Fibroblast of the aortic adventitia (primary cell): ENCODE measurements at places on chromosomes 12 and 14.
A peak's percentile ranks its signal among the peaks of the same experiment; 100 is the strongest.

DNA sequence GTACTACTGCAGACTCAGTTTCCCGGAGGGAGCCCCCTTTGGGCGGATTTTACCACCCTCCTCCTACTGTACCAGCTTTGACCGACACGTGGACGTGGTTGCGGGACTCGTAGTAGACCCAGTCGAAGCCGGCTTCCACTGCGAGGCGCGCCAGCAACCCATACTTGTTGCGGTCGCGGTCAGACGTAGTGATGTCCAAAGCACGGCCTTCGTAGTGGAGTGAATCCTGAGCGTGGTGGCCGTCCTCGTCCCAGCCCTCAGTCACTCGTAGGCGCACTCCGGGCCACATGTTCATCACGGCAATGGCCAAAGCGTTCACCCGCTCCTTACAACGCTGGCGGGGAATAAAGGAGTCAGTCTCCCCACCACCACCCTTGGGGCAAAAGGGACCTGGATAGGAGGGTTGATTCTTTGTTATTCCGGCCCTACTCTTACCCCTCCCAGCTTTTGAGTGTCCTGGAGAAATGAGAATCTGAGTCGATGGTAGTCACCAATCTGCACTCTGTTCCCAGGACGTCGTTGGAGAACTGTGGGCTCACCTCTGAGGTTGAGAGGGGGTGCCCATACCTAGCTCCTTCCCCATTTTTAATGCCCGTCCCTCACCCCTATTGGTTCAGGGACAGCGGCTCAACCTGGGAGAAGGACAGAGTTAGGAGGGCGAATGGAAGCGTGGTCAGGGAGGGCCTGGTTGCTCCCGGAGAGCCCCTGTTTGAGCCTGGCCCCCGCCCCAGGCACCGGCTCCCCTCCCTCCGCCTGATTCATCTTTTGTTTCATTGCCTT lies 3.4 kb downstream of the DHH start:
- no peak for DNase-seq

DNA sequence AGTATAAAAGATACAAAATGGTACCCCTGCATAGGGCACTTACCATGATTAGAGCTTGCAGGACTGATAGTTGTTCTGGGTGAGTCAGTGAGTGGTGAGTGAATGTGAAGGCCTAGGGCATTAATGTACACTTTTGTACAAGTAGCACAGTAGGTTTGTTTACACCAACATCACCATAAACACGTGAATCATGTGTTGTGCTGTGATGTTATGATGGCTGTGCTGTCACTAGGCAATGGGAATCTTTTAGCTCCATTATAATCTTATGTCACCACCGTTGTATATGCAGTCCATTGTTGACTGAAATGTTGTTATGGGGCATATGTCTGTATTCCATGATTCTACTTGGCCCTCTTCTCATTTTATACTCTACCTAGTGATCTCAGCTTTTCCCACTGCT lies 11.8 kb downstream of the NUBPL start:
- no peak for DNase-seq

DNA sequence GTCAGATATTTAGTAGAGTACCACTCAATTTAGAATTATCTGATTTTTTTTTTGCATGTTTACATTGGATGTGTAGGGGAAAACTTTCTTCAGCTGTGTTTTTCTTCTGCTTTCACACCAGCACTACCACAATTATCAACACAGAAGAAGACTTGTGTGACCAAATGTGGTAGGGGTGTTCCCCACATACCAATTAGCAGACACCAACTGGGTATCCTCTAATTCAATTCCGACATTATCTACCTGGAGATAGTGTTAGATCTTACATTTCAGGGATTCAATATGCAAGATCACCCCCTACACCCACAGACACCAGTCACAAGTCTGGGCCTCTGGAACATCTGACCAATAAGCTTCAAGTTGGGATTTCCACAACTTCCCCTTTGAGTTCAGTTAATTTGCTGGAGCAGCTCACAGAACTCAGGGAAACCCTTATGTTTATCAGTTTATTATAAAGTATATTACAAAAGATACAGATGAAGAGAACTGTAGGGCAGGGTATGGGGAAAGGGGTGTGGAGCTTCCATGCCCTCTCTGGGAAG lies 4.1 kb upstream of the KLRG1 start:
- no peak for DNase-seq

GRCh38 chr12:55671746-55672145 lies 35.1 kb downstream of the OR10P1 start:
- no peak for DNase-seq

DNA sequence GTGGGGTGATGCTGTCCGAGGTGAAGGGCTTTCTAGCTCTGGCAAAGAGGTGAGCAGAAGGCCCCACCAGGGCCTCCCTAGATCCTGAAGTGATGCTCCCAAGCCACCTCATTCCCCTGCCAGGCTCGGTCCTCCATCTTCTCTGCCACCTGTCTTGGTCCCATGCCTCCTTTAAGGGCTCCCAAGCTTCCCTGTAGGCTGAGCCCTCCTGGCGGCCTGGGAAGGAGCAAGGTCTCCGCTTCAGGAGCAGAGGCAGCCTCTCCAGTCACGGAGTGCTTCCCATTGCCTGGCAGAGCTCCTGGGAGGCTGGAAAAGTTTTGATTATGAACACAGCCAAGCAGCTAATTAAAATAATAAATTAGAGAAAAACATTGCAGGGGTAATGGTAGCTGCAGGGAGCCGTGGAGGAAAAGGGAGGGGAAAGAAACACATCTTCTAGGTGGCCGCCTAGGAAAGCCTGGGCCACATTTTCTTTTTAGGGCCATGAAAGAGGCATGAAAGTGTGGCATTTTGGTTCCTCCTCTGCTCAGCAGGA lies 160.0 kb upstream of the PRMT8 start:
- no peak for DNase-seq

DNA sequence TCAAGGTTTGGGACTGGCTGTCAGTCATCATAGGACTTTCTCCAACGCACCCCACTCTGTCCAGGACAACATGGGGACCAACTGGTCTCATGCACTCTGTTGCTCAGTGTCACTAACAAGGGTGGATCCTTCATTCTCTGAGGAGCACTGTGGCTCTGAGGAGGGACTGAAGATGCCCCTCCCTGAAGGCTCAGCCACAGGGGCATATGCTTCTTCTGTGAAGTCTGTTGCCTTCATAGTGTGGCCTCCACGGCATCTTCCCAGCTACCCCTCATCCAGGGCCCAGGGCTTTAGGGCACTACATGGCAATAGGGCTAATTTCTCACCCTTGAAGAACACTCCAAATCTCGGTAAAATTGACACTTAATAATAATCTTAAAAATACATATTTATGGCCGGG lies 14.3 kb upstream of the IFI27L2 start:
- no peak for DNase-seq

- no peak for DNase-seq
Measured at GRCh38 chr12:93657071-93657470, 20.1 kb upstream of the CRADD start.

- no peak for DNase-seq
Measured at GRCh38 chr12:7666595-7666994, 887 bp upstream of the APOBEC1 start.

DNA sequence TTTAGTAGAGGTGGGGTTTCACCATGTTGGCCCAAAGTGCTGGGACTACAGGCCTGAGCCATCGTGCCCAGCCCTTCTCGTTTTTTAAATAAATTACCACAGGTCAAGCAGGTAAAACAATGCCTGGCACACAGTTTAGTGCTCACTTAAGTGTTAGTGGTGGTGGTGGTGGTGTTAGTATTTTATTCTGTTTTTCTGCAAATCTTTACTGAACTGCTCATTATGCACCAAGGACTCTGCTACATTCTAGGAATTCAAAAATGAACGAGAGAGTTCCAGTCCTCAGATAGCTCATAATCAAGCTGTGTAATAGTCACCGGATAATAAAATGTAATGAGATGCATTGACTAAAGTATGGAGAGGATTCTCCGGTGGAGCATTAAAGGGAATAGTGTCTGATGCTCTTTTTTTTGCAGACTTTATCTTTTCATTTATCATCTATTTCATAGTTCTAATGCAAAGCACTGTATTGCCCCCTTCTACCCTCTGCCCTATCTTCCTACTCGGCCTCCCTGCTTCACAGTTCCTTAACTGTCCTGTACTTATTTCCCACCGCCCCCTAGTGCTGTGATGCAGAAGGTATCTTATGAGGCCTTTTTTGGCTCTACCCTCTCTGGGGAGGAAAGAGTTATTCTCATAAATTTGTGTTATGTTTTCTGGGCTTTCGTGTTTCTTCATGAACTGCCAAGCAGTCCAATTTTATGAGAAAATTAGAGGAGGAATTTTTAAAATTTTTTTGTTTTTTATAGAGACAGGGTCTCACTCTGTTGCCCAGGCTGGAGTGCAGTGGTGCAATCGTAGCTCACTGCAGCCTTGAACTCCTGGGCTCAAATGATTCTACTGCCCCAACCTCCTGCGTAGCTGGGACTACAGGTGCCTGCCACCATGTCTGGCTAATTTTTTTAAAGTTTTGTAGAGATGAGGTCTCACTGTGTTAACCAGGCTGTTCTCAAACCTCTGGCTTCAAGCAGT lies 1.0 kb downstream of the ITFG2 start:
- peak; percentile 76 for DNase-seq

GRCh38 chr12:103318566-103318965 lies 177.2 kb downstream of the C12orf42 start:
- no peak for DNase-seq

GRCh38 chr12:53128780-53129569 lies 25.7 kb downstream of the SOAT2 start:
- DNase-seq = no peak

DNA sequence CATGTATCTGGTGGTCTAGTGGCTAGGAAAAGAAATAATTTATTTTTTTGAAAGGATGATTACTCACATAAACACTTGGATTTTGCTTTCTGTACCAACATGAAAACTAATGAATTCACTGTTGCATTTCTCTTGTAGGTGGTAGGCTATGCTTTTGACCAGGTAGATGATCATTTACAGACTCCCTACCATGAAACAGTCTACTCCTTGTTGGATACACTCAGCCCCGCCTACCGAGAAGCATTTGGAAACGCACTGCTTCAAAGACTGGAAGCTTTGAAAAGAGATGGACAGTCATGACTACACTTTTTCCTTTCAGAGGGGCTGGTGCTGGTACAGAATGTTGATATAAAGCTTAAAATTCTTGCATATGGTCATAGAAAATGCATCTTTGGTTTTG lies 6.5 kb upstream of the AK7 start:
- DNase-seq = no peak

GRCh38 chr12:55688716-55689655 lies 18.7 kb downstream of the ITGA7 start:
- no peak for DNase-seq

DNA sequence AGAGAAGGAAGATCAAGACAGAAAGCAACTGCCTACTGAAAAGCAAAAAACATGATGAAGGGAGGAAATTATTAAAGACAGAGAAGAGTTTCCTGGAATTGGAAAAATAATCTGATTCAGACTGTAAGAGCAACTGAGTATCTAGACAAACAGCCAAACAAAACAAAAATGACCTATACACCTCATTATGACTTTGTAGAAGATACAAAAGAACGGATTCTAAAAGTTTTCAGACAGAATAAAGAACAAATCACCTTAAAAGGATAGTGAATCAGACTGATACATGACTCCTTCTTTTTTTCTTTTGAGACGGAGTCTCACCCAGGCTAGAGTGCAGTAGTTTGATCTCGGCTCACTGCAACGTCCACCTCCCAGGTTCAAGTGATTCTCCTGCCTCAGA lies 10.4 kb downstream of the OSBPL8 start:
- peak; percentile 17 for DNase-seq

- peak; percentile 99 for DNase-seq
Measured at GRCh38 chr12:116319898-116320621, 42.6 kb upstream of the MED13L start.

DNA sequence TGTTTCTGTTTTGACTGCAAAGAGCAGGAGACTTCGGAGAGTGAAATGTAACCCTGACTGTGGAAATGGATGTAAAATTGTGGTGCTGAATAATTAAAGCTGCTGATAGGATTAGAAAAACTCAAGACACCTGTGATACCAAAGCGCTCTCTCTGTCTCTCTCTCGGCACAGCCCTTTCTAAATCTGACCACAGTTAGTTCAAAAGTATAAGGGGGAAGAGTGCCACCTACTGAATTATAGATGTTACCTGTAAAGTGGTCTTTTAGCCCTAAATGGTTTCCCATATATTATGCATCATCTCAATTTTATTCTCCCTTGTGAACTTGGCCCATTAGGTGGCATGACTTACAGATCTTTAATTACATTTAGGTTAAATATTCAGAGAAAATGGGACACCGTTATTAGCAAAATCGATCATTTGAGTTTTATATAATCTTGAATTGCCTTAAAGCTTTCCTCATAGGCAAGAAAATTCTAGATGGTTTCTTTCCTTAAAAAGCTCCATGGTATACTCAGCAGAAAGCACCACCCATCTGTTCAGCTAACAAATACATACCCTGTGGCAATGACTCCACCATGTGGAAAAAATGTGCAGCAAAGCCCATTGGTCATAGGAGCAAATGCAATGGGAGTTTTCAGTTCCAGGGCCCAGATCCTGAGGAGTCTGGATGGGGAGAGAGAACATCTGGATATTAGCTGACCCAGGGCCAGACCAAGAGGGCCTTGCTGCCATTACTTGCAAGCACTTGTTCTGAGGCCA lies 18.1 kb downstream of the RFC5 start:
- DNase-seq = peak; percentile 77

GRCh38 chr14:104284107-104284592 lies 145.8 kb downstream of the KIF26A start:
- no peak for DNase-seq

- no peak for DNase-seq
Measured at GRCh38 chr14:39014460-39014859, 88.6 kb downstream of the SEC23A start.

GRCh38 chr12:111056618-111057521 lies 136.5 kb upstream of the MYL2 start:
- no peak for DNase-seq

DNA sequence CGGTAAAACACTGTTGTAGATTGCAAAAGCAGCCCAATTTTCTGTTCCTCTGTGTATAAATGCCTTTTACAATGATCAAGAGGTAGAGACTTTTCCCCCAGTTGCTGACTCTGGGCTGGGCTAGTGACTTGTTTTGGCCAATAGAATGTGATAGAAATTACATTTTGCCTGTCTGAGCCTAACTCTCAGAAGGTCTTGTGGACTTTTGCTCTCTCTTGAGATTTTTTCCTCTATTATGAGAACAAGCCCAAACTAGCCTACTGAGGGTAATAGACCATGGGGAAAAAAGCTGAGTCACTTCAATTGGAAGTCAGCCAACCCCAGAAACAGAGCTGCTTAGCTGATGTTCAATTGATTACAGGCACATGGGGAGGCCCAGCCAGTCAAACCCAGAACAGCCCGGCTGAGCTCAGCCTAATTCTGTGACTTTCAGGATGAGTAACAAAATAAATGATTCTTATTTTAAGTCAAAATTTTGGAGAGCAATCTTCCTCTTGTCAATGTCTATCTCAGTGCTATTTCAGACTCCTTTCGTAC lies 61.4 kb downstream of the MYF5 start:
- peak; percentile 99 for DNase-seq

DNA sequence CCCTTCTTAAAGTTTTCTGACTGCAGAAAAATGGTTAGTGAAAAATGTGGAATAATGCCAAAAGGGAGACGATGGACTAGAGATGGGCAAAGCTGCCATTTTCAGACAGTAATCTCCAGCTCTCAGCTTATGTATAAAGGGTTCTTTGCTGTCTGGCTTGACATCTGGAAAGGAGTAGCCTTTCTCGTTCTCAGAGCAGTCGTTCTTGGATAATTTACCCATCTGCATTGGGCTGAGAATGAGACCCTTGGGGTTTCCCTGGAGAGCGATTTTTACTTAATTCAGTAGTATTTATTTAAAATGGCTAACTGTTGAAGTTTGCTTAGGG lies 1.2 kb downstream of the NUDT4 start:
- DNase-seq = no peak

GRCh38 chr12:25433024-25433423 lies 120.1 kb downstream of the LMNTD1 start:
- DNase-seq = no peak
